ENCODE measurements at places on chromosomes 7 and 10. TPM values are rescaled to one million over a fixed set of nuclear protein-coding genes. Genes with fewer than 3 reads are reported as not detected.

GRCh38 chr10:91521439-91521838, 111.3 kb downstream of the HECTD2 start:
- no peak for DNase-seq

GRCh38 chr7:16801111-16801542, 3.7 kb downstream of the AGR2 start:
- no peak for DNase-seq

GRCh38 chr7:41889472-41889871, 186.6 kb upstream of the INHBA start:
- no peak for DNase-seq

- DNase-seq: no peak
These were observed 72.8 kb downstream of the PRKCQ start for GRCh38 chr10:6507311-6507710.

- DNase-seq: no peak
These were observed 136.7 kb downstream of the HECW1 start for GRCh38 chr7:43248961-43249822.

DNA sequence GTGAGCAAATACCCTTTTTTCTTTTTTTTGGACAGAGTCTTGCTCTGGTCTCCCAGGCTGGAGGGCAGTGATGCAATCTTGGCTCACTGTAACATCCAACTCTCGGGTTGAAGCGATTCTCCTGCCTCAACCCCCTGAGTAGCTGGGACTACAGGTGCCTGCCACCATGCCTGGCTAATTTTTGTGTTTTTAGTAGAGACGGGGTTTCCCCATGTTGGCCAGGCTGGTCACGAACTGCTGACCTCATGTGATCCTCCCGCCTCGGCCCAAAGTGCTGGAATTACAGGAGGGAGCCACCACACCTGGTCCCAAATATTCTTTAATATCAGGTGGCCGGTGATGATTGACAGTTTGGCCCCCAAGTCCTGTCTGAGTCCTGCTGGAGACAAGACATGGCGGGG, 6.6 kb downstream of the LAT2 start:
- DNase-seq: no peak

DNA sequence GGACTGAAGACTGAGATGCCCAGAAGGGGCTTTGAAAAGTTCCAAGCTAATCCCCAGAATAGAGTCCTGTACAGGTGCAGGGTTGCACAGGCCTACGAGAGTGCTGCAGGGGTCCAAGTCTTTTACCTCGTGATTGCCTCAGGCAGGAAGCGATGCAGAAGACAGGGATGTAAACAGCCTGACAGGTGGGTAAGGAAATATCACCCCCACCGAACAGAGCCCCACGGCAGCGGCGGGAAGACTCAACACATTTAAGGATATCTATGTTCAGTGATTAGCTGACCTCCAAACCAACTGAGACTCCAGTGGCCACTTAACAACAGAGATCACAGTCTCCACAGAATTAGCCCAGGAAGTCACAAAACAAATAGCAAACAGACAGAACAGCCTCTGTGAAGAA, 73.9 kb upstream of the VIPR2 start:
- DNase-seq: no peak

GRCh38 chr10:97211229-97211628, 25.5 kb upstream of the SLIT1 start:
- DNase-seq: no peak

- no peak for DNase-seq
These were observed 228.1 kb downstream of the KIF20B start for GRCh38 chr10:89929282-89930026.

LSM8 gene
- 20.8 TPM for total RNA-seq

NANOS1 gene
- 1.8 TPM for total RNA-seq
